Suppressor macrophage treated with lipopolysaccharide for 4 hours (primary cell): ENCODE measurements at places on chromosomes 13 and 19.

GRCh38 chr13:41312176-41312500 is 1.1 kb downstream of the NAA16 start:
- DNase-seq, result peak; percentile 37

- no peak for DNase-seq
Measured at GRCh38 chr13:79811170-79811569, 330.2 kb downstream of the NDFIP2 start.

DNA sequence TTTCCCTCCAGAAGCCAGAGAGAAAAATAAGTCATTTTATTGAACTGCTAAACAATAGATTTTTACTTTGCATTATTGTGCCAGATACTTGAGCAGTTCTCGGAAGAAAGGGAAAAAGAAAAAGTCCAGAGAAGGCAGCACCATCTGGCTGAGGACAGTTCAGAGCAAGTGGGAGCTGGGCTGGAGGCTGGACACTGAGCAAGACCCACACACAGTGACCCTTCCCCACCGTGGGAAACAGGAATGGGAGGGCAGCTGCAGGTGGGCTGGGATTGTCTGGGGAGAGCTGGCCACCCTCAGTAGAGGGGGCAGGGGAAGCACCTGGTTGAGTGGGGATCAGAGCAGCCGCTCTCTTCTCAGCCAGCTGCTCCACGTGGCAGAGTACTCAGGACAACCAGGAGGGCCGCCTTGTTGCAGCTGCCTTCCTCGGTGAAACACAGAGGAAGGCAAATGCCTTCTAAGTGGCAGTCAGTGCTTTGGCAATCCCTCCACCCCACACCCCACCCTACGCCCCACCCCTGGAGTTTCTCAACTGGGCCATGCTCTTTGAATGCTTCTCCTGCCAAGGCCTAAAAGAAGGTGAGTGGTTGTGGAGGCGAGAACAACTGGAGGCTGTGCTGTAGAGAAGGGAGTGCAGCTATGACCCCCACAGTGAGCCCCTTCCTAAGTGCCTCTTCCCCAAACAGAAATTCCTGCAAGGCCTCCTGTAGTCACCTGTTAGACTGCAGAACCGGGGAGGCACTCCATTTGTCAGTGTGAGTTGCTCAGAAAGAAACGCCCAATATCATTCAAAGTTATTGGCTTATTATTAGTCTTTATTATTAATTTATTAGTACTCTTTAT is 179.3 kb downstream of the ZIC5 start:
- no peak for DNase-seq

DNA sequence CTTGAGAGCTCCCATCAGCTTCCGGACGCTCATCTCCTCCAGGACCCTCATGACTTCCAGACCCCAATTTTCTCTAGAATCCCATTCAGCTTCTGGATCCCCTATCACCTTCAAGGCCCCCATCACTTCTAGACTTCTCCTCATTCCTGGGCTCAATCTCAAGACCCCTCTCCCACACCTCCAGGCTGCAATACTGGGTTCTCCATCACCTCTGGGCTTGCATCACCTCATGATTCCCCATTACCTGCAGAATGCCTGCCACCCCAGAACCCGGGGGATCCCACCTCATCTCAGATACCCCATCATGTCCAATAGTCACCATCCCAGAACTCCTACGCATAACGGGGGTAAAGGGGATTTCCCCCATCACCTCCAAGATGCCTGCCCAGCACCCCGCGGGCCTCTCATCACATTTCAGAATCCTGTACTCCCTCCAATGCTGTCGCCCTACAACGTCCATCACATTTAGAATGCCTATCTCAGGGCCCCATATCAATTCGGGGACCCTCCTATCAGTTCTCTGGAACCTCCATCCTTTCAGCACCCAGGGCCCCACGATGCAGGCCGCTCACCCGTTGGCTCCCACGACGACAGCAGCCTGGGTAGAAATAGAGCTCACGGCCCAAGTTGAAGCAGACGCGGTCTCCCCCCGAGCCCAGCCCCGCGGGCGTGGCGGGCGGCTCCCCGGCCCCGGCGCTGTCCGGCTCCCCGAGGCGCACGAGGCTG is 738 bp downstream of the DMWD start:
- DNase-seq, result no peak

DNA sequence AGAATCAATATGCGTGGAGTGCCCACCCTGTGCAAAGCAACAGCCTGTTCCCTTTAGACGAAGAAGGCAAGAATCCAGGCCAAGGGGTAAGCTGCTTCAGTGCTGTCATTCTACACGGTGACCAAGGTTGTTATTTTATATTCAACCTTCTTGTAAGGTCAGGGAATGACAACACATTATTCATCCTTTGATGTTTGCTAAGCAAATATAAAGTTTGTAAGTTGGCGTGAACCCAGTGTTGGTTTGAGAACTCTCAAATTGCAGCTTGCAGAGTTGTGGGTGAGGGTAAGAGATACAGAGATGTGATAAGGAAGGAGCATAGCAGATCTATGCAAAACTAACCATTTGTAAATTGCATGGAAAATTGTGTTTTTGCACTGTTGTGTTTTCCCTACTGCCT is 436.7 kb downstream of the FGF9 start:
- no peak for DNase-seq

GRCh38 chr13:55761986-55762385 is 1378.7 kb upstream of the PRR20A start:
- no peak for DNase-seq

DNA sequence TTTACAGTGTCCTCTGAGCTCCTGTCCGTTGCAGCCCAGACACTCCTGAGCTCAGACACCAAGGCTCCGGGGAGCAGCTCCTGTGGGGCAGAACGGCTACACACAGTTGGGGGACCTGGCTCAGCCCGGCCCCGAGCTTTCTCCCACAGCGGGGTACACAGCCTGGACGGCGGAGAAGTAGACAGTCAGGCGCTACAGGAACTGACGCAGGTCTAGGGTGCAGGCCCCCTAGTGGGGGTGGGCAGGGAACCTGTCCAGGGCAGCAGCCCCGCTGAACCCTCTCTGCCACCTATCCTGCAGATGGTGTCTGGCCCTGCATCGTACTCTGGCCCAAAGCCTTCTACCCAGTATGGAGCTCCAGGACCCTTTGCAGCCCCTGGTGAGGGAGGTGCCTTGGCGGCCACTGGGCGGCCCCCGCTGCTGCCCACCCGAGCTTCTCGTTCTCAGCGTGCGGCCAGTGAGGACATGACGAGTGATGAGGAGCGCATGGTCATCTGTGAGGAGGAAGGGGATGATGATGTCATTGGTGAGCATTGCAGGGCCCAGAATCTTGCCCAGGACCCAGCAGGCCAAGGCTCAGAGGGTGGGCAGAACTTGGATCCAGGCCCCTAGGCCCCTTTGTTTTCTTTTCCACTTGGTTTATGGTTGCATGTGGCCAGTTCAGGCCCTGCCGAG is 12.9 kb upstream of the PRR19 start:
- DNase-seq, result no peak

DNA sequence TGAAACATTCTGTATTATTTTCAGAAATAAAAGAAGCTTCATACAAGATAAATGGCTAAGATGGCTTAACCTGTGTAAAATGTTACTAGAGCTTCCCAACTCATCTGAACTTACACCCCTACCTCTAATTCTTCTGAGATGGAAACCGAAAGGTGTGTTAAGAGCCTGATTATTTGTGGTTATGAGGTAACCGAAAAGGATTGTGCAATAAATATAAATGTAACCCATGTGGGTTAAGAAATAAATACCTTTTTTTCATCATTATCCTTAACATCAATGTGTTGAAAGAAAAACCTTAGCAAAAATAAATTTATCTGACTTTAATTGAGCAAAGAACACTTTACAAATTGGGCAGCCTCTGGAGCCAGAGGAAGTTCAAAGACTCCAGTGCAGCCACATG is 961.8 kb upstream of the SPRY2 start:
- no peak for DNase-seq

- no peak for DNase-seq
Measured at GRCh38 chr19:15292847-15293582, 39.3 kb downstream of the BRD4 start.

DNA sequence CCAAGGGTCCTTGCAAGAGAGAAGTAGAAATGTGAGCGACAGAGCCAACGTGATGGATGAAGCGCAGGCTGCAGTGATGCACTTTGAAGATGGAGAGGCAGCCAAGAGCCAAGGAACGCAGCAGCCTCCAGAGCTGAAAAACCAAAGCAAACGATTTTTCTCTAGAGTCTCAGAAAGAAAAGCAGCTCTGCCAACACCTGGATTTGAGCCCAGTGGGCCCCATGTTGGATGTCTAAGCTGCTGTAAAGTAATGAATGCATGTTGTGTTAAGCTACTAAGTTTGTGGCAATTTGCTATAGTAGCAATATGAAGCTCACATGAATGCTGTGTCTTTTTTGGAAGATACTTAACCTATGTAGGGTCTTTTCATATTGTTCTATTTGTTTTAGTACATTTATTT is 894.3 kb downstream of the EFNB2 start:
- no peak for DNase-seq

DNA sequence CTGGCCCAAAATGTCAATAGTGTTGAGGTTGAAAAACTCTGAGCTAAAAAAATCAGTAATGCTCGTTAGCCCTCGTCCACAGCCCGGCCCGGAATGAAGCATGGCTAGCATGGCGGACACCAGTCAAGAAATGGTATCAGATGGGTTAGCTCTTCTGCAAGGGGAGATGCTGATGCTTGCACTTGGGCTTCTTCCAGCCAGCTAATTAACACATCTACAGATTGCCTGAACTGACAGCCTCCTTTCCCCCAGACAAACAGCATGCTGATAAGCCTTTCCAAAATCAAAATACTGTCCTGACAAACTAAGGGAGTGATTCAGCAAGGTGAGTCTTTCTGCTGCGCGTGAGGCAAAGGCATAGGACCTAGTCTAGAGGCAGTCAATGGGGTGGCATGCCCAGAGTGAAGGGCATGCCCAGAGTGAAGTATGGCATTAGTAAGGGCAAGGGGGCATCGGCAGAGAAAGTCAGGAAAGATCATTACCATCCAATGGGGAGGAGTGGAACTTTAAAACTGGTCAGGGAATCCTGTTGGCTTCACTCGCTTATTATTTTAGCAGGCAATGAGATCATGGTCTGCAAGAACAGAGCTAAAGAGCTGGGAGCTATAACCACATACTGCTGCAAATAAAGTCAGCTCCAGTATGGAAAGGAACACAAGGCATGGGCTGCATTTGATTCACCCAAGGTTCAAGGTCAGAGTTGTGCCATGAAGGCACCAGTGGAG is 30.2 kb upstream of the UBE2L5 start:
- no peak for DNase-seq

DNA sequence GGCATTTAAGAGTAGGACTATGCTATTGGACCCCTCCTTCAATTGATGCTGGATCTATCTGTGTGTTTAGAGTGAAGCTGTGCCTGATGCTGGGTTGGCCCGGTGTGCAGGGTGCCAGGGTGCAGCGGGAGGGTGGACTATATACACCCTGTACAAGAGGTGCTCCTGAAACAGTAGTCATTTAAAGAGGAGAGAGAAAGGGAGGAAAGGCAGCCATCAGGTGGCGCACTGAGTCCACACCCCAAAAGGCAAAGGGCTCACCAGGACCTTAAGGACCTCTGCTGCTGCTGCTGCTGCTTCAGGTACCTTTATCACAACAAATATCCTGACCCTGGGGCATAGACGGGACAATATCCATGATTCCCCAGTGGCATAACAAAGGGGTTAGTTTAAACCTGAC is 39.4 kb downstream of the ZNF136 start:
- DNase-seq, result peak; percentile 7

- no peak for DNase-seq
Measured at GRCh38 chr13:91359111-91359510, 11.6 kb downstream of the MIR17HG start.

DNA sequence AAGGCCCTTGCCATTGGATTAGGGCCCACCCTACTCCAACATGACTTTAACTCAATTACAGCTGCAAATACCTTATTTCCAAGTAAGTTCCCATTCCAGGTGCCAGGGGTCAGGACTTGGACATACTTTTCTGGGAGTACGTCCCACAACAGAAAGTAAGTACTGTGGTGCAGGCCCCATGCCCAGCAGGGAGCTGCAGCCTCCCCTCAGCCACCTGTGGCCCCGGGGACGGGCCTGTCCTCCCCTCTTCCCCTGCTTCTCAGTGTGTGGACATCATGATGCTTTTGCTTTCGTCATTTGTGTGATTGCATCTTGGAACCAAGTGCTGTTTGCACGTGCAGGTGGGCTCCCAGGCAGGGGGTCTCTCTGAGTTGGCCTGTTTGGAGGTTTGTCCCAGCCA is 31.9 kb downstream of the CRTC1 start:
- DNase-seq, result no peak

DNA sequence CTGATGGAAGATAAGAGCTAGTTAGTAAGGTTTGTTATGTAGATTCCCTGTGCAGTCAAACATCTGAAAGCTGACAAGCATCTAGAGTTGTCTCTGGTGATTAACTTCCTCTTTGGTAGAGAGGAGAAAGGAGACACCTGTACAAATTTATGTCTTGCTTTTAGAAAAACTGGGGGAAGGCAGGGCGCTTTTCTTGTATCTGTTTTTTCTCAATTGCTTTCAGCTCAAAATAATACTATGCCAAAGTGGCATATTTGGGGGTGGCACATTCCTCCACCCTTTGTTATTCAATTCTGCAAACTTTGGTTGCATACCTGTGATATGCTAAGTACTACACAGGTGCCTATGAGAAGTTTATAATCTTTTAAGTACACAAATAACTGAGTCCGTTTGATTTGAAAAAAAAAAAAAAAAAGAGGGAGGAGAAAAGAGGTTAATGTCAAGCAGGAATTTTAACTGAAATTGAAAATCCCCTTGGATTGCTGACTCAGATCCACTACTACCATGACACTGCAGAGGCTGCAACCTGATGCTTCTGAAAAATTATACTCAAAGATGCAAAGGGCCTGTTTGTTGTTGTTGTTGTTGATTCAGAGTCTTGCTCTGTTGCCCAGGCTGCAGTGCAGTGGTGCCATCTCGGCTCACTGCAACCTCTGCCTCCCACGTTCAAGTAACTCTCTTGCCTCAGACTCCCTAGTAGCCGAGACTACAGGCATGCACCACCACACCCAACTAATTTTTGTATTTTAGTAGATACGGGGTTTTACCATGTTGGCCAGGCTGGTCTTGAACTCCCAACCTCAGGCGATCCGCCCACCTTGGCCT is 164.8 kb upstream of the NBEA start:
- no peak for DNase-seq

DNA sequence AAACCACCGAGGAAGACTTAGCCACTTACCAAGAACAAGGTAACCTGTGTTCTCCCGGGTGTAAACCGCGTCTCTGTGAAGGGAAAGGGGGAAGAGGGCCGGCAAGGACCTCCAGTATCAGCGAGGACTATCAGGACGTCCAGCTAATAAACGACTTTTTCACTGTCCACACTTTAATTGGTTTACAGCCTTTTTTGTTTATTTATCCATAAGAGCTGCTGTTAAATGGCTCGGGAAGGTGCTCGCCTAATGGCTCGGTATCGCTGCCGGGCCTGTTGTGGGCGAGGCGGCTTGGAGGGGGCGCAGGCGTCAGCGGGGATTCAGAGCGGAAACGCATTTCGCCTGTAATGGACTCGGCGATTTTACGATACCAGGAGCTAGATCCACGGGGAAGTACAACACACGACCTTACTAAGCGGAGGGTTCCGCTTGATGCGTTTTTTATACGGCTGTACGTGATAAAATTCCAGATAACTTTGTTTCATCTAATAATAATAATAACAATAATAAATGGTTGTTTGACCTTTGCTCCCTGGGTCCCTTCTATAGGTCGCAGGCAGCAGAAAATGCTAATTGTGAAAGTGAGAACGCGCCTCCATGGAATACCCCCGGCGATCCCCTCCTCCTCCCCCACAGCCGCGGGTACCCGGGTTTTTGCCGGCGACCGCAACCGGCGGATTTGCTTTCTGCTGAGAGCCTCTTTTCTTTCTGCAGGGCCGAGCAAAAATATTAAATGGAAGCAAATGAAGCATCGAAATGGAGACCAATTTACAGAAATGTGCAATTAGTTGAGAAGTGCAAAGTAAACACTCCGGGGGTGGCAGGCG is 2.5 kb upstream of the PDX1 start:
- no peak for DNase-seq

- no peak for DNase-seq
Measured at GRCh38 chr19:1494115-1494815, 3.3 kb downstream of the REEP6 start.
